Esophagus muscularis mucosa (tissue), 4 donors: ENCODE measurements at places on chromosomes 6 and 20. TPM values are rescaled to one million over a fixed set of nuclear protein-coding genes. Genes with fewer than 3 reads are reported as not detected.

GRCh38 chr20:8154638-8155037 lies 22.6 kb downstream of the PLCB1 start:
- no peaks in the 10 kb centered on the region for H3K27me3 ChIP-seq
- H3K4me3 ChIP-seq = no peak overlapping the region
- no peak for DNase-seq
- H3K4me1 ChIP-seq = peaks cover 83% of the 10 kb centered on the region
- peak overlapping the region; percentile 42 for H3K27ac ChIP-seq

- H3K36me3 ChIP-seq = no peaks in the 10 kb centered on the region
- H3K27ac ChIP-seq = peak overlapping the region; percentile 98
- H3K4me3 ChIP-seq = peak overlapping the region; percentile 59
- DNase-seq = no peak
These were observed 7.9 kb upstream of the ARMC12 start for GRCh38 chr6:35728683-35729678.

GRCh38 chr20:57047281-57048026 lies 219.0 kb downstream of the BMP7 start:
- H3K4me3 ChIP-seq = no peak overlapping the region
- no peaks in the 10 kb centered on the region for H3K27me3 ChIP-seq
- no peaks in the 10 kb centered on the region for H3K36me3 ChIP-seq
- DNase-seq = no peak
- H3K27ac ChIP-seq = no peak overlapping the region

DNA sequence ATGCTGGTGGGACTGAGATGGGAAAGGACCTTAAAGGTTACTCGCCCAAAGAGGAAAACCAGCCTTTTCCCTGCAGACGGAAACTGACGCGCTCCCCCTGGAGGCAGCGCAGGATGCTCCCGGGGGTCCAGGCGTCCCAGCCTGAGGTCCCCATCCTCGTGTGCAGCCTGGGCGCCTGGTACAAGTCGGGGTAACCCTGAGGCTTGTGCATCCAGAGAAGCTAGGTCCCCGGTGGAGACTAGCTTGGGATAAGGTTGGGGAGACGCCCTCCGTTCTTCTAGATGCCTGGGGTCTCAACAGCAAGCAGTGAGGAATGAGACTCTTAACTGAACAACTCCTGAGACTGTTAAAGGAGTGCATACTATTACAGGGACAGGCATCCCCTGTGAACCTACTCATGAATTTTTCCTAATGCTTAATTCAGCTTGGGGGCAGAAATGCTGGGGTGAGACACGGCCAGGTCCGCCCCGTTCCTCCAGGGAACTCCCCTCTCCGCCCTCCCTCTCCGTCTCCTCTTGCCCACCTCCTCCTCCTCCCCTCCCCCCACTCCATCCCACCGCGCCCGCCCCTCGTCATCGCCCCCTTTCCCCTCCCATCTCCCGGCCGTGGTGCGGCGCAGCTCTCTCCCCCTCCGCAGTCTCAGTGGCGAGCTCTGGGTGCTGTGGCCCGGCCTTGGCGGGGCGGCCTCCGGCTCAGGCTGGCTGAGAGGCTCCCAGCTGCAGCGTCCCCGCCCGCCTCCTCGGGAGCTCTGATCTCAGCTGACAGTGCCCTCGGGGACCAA lies at the start of gene PRSS35:
Gene PRSS35, plus strand, starts transcription at position 634 of the 781 bp plus-strand sequence. CDS start 10,908 bp downstream, outside the sequence.
- H3K4me1 ChIP-seq = peaks cover 18% of the 10 kb centered on the region
- H3K27me3 ChIP-seq = no peaks in the 10 kb centered on the region
- peak within 1 kb of the TSS; percentile 46 for H3K4me3 ChIP-seq
- DNase-seq = no peak
- H3K36me3 ChIP-seq = no peaks in the 10 kb centered on the region
- H3K27ac ChIP-seq = peak within 1 kb of the TSS; percentile 57

Gene PLG
- not detected for total RNA-seq

Gene APOM
- total RNA-seq = 1.8 TPM

Gene CGA
- not detected for total RNA-seq

Gene HLA-G
- total RNA-seq = not detected

DNA sequence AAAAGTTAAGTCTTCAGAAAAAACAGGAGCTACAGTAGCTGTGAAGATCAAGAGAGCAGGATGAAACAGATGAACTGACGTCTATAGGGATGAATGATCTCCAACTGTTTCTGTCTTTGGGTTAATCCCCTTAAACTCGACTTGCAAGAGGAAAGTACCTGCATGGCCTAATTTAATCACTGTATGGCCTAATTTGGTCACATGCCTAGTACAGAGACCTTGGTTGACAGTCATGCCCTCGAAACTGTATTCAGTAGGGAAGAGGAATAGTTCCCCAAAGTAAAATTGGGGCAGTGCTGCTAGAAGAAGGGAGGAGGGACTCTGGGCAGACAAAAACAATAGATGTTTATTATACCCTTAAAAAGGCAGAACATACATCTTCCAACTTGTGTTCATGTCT lies 10.0 kb upstream of the SMAP1 start:
- DNase-seq = no peak
- no peak overlapping the region for H3K27ac ChIP-seq
- H3K4me1 ChIP-seq = no peaks in the 10 kb centered on the region

GRCh38 chr20:12999201-12999600 lies 9.6 kb upstream of the SPTLC3 start:
- H3K36me3 ChIP-seq = no peaks in the 10 kb centered on the region
- H3K4me3 ChIP-seq = no peak overlapping the region
- no peak for DNase-seq
- no peaks in the 10 kb centered on the region for H3K4me1 ChIP-seq

- no peak overlapping the region for H3K27ac ChIP-seq
- no peak overlapping the region for H3K4me3 ChIP-seq
- no peaks in the 10 kb centered on the region for H3K36me3 ChIP-seq
- no peak for DNase-seq
- H3K27me3 ChIP-seq = no peaks in the 10 kb centered on the region
These were observed 29.9 kb downstream of the SEL1L2 start for GRCh38 chr20:13960525-13960924.

Gene SALL4
- total RNA-seq = not detected

Gene OVOL2
- total RNA-seq = not detected

GRCh38 chr20:50096237-50096636 lies 16.7 kb downstream of the UBE2V1 start:
- no peak overlapping the region for H3K27ac ChIP-seq
- H3K27me3 ChIP-seq = no peaks in the 10 kb centered on the region

Gene CASS4
- 4.1 TPM for total RNA-seq

Gene NRN1
- 12.9 TPM for total RNA-seq

GRCh38 chr6:14040042-14040441 lies 77.5 kb upstream of the CD83 start:
- no peaks in the 10 kb centered on the region for H3K4me1 ChIP-seq
- DNase-seq = no peak
- no peak overlapping the region for H3K27ac ChIP-seq
- no peaks in the 10 kb centered on the region for H3K27me3 ChIP-seq

Gene C6orf52
- total RNA-seq = 1.2 TPM

- no peak overlapping the region for H3K4me3 ChIP-seq
- H3K36me3 ChIP-seq = no peaks in the 10 kb centered on the region
- DNase-seq = no peak
- no peaks in the 10 kb centered on the region for H3K4me1 ChIP-seq
- peaks cover 6% of the 10 kb centered on the region for H3K27me3 ChIP-seq
These were observed 223.4 kb upstream of the GGTLC1 start for GRCh38 chr20:24211972-24212371.

DNA sequence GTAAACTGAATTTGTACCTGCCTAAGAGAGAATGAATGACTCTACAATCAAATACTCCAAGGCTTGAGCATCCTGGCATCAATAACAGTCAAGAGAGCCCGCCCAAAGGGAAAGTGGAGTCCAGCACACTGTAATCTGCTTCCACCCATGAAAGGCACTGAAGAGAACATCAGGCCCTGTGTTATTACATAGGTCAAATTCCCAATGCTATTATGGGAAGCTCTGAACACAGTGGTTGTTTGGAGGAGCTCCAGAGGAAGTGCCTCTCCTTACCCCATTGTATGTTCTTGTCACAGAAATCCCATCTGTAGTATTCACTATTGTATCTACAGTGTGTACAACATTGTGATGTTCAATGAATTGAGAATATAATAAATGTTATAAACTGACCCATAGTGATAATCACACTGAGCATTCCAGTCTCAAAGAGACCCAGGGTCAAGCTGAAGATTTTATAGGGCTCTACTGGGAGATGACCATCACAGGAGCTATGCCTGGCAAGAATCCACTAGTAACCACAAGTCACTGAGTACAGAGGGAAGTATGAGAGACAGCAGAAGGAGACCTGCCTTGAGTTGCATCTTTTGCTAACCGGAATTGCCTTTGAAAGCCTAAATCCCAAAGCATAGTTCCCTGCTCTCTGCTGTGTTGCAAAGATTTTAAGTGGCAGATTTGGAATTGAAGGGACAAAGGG lies 446.7 kb downstream of the GJA1 start:
- no peaks in the 10 kb centered on the region for H3K27me3 ChIP-seq
- no peak overlapping the region for H3K4me3 ChIP-seq
- no peaks in the 10 kb centered on the region for H3K36me3 ChIP-seq
- no peak for DNase-seq
- no peak overlapping the region for H3K27ac ChIP-seq

- H3K36me3 ChIP-seq = no peaks in the 10 kb centered on the region
- H3K4me1 ChIP-seq = peaks cover 19% of the 10 kb centered on the region
- H3K4me3 ChIP-seq = no peak overlapping the region
- DNase-seq = no peak
These were observed 6.7 kb downstream of the PPP1R16B start for GRCh38 chr20:38812182-38812581.

Gene HCK
- total RNA-seq = 36.6 TPM

DNA sequence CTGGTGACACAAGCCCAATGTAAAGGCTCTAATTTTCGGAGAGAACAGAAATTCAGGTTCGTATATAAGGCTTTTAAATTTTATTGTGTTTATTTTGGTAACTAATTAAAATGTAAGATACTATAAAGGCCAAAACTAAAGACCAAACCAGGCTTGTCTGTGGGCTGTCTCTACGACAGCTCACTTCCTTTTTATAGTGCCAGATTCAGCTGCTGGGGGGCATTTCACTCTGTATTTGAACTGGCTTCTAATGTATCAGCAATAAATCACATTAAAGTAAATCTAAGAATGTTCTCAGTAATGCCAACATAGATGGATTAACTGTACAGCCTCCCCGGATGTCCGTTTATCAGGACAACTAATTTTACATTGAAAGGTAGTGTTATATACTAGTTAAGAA lies 31.1 kb upstream of the STXBP5 start:
- no peak overlapping the region for H3K27ac ChIP-seq
- H3K4me1 ChIP-seq = no peaks in the 10 kb centered on the region
- no peaks in the 10 kb centered on the region for H3K36me3 ChIP-seq
- no peak for DNase-seq
- H3K27me3 ChIP-seq = no peaks in the 10 kb centered on the region
- no peak overlapping the region for H3K4me3 ChIP-seq

DNA sequence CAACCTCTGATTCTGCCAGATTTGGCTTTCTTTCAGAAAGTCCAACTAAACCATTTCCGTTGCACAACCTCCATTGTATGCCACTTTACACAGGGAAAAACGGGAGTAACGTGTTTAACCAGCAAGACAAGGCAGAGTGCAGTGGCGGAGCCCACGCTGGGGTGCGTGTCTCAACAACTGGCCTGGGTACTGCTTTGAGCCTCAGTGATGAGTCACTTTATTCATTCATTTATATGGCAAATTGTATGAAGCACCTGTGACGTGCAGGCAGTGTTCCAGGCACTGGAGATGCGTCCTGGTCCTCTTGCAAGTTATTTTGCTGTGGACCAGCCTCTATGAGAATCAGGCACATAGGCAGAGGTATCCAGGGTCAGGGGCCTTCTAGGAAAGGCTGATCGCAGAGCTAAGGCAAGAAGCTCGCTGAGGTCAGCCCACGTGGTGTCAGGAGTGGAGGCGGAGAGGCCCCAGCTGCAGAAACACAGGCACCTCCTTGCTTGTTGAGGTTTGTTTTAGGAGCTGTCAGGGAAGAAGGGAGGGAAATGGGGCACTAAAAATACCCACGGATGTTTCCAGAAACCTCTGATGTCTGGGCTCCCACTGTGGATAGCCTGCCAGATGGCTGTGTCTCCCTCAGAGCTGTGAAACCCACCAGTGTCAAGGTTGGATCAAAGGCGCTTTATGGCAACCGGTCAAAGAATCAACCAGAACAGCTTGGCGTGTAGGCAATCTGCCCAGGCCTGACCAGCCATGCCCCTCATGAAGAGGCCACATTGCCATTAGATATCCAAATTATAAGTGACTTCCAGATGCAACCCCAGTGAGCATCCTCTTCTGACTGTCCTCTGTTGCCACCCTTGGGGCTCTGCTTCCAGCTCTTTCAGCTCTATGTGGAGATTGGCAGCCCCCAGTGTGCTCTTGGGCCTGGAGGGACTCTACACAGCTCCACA lies 157.2 kb downstream of the CD83 start:
- H3K4me3 ChIP-seq = no peak overlapping the region
- no peak overlapping the region for H3K27ac ChIP-seq
- peaks cover 21% of the 10 kb centered on the region for H3K4me1 ChIP-seq
- no peaks in the 10 kb centered on the region for H3K27me3 ChIP-seq
- H3K36me3 ChIP-seq = no peaks in the 10 kb centered on the region

DNA sequence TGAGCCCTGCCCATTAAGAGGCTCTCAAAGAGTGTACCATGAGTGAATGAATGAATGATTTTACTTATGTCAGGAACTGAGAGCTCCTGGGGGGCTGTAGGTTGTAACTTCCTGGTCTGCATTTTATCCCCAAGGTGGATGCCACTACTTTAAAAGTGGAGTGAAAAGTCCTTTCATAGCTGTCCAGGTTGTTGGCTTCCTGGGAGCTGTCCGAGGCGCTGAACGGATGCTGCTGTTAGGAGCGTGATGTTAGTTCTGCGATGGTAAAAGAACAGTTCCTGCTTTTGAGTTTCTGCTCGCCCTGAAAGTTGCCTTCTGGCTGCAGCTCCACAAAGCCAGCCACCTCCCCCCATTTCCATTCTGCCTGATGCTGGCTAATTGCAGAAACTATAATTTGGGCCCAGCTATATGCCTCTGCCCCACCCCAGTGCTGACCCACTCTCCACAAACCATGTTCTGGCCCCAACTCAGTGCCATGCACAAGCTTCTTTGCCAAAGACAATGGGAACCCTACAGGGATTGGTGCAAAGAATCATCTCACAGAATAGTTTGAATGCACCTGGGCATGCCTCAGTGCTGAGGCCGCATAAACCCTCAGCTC lies 330.9 kb upstream of the CDH4 start:
- no peaks in the 10 kb centered on the region for H3K4me1 ChIP-seq
- H3K27me3 ChIP-seq = peaks cover 12% of the 10 kb centered on the region
- DNase-seq = no peak
- H3K27ac ChIP-seq = no peak overlapping the region
- H3K4me3 ChIP-seq = no peak overlapping the region

Gene PRDM1
- total RNA-seq = 1.8 TPM

DNA sequence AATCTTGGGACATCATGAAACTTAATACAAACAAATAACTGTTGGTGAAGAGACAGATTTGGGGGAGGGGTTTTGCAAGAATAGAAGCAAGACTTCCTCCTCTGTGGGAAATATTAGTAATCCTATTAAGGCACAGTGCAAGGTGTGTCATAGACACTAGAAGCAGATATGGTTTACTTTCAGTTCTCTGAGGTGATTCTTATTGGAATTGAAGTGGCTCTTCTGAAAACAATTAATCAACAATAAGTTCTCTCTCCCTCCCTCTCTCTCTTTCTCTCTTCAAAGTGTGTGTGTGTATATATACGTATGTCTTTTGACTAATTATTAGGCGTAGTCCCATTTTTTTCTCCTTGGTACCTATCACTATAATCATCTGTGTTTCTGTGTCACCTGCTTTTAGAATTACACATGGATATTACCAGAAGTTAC lies 99.8 kb downstream of the HIVEP2 start:
- no peak for DNase-seq
- no peaks in the 10 kb centered on the region for H3K36me3 ChIP-seq
- H3K27me3 ChIP-seq = no peaks in the 10 kb centered on the region
- peaks cover 76% of the 10 kb centered on the region for H3K4me1 ChIP-seq
